ENCODE measurements at places on chromosomes 7 and 10.

- no peak for DNase-seq
These were observed 765.9 kb downstream of the LRMDA start for GRCh38 chr10:76197293-76197692.

DNA sequence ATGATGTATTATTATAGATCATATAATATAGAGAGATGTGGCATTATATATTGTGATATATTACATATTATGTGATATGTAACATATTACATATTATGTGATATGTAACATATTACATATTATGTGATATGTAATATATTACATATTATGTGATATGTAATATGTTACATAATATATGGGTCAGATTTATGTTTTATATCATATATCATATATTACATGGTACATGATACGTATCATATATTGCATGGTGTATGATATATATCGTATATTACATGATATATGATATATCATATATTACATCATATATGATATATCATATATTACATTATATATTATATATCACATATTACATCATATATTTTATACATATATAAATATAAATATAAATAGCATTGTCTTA lies 164.1 kb upstream of the NEBL start:
- no peak for DNase-seq

- no peak for DNase-seq
These were observed 90.1 kb downstream of the SNX10 start for GRCh38 chr7:26381476-26382353.

- DNase-seq = peak; percentile 84
These were observed 105.6 kb upstream of the COL1A2 start for GRCh38 chr7:94289071-94289470.

GRCh38 chr10:120039826-120040225 lies 147.3 kb downstream of the SEC23IP start:
- DNase-seq = no peak

DNA sequence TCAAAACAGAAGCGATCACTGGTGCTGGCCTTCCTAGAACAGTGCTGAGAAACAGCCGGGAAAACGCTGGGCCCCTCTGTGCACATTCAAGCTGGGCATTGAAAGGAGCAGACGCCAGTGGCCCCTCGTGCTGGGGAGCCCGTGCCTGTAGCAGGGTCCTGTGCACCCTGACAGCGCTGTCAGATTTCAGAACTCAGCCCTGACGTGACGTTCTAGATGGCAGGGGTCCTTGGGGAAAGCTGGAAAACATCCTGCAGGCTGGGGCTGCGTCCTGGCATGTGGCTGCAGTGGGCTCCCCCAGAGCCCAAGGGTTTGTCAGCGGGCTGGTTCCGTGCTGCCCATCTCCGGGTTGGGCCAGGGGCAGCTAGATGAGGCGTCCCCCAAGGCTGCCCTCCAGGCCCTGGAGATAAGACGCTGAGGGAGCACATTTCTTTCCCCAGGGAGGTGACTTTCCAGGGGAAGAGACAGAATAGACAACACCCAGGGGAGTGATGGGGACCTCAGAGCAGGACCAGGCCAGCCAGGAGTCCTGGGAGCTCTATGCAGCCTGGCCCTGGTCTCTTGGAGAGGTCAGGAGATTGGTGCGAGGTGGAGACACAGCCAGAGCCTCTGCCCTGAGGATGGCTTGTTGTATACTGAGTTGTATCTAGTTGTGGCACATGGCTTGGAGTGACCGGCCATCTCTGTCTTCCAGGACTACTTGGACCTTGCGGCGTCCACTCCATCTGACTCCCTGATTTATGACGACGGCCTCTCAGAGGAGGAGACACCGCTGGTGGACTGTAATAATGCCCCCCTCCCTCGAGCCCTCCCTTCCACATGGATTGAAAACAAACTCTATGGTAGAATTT lies 12.1 kb upstream of the CSGALNACT2 start:
- DNase-seq = no peak

DNA sequence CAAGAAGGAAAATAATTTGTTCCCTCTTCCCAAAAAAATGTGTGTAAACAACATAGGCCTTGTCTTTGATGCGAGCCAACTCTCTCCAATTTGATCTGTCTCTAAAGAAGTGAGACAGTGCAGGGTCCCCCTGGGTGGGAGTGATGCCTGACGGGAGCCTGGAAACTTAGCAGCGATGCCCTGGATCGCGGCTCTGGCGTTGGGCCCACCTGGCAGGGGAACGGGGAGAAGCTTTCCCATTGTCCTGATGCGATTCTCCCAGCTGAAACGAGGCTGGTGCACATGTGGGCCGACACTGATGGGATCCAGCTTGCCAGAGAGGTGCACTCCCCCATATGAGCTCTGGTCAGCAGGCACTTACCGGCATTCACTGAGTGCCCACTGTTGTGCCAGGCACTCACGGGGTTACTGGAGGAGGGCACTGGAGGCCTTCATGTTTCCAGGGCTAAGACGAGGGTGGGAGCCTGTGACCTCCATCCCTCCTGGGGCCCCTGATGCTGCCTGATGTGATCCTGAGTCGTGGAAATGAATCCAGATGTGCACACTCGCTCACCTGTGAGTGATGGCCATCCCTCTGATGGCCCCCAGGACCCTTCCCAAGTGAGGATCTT lies 132.8 kb downstream of the PTPN20 start:
- DNase-seq = no peak

GRCh38 chr10:71390921-71391690 lies 5.6 kb upstream of the CDH23 start:
- DNase-seq = no peak

DNA sequence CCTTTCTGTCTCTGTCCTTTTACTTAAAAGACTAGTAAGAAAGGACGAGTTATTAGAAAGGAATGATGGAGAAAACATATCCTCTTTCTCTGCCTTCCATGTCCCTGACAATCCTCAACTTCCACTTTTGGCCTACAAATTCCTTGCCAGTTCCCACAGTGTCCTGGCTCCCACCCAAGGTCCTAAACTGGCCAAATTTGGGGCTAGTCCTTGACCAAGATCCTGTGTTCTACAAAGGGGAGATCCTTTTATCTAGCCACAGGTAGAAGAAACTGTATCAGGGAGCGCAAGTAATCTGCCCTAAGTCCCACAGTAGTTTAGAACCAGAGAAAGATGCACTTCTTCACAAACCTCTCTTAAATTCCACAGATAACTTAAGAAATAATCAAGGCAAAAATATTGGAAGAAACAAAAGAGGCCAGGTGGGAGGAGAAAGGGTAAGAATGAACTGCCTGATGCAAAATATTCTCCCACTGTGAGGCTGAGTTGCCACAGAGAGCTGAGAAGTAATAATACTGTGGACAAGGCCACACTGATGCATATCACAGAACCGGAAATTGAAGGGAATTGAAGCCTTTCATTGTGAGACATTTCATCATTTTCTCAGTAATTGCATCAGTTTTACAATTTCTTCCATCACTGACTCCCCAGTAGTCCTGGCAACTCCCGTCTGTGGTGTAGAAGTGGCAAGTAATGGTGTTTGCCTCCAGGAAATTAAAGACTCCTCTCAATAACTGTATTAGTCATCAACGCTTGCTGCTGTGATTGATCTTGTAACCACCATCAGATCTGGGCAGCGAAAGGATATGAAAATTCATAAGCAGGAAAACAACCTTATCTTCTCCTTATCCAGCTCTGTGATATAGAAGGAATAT lies 47.2 kb downstream of the DNAJC12 start:
- no peak for DNase-seq
